ENCODE measurements at places on chromosomes 1 and 21. TPM values are rescaled to one million over a fixed set of nuclear protein-coding genes. Genes with fewer than 3 reads are reported as not detected.

The CD5L gene
- not detected for total RNA-seq

The CYYR1 gene
- 88.6 TPM for total RNA-seq

The SLC35A3 gene
- 19.0 TPM for total RNA-seq

The SPRR1A gene
- not detected for total RNA-seq

DNA sequence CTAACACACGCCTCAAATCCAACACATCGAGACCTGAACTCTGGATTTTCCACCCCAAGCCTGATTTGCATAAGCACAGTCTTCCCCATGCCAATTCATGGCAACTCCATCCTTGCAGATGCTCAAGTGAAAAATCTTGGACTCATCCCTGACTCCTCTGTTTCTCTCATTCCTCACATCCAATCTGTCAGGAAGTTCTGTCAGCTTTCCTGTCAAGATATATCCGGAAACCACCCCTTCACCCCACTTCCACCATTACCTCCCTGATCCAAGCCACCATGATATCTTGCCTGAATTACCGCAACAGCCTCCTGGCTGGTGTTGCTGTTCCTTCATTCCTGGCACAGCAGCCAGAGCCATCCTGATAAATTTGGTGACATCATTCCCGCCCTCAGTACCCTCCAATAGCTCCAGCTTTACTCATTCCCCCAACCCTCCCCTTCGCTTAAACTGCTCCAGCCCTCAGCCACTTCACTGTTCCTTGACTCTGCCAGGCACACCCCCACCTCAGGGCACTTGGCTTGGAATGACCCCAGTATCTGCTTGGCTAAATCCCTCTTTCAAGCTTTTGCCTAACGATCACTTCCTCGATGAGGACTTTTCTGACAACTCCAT is 17.4 kb downstream of the TCEA3 start:
- H3K4me3 ChIP-seq = no peak overlapping the region
- H3K36me3 ChIP-seq = peaks cover under 1% of the 10 kb centered on the region
- H3K27me3 ChIP-seq = peaks cover 3% of the 10 kb centered on the region
- peaks cover 8% of the 10 kb centered on the region for H3K4me1 ChIP-seq
- no peak overlapping the region for H3K27ac ChIP-seq

The BATF3 gene
- 0.54 TPM for total RNA-seq

- H3K36me3 ChIP-seq = no peaks in the 10 kb centered on the region
- no peaks in the 10 kb centered on the region for H3K4me1 ChIP-seq
- no peak for DNase-seq
- no peak overlapping the region for H3K27ac ChIP-seq
- H3K27me3 ChIP-seq = no peaks in the 10 kb centered on the region
- H3K4me3 ChIP-seq = no peak overlapping the region
Observed at GRCh38 chr1:86567341-86567740, 20.5 kb downstream of the CLCA4 start.

GRCh38 chr1:145891143-145891542 is 5.5 kb upstream of the ANKRD35 start:
- H3K27ac ChIP-seq = peak overlapping the region; percentile 43
- DNase-seq = no peak
- no peak overlapping the region for H3K4me3 ChIP-seq
- H3K27me3 ChIP-seq = peaks cover 2% of the 10 kb centered on the region

The OR2T29 gene
- not detected for total RNA-seq

DNA sequence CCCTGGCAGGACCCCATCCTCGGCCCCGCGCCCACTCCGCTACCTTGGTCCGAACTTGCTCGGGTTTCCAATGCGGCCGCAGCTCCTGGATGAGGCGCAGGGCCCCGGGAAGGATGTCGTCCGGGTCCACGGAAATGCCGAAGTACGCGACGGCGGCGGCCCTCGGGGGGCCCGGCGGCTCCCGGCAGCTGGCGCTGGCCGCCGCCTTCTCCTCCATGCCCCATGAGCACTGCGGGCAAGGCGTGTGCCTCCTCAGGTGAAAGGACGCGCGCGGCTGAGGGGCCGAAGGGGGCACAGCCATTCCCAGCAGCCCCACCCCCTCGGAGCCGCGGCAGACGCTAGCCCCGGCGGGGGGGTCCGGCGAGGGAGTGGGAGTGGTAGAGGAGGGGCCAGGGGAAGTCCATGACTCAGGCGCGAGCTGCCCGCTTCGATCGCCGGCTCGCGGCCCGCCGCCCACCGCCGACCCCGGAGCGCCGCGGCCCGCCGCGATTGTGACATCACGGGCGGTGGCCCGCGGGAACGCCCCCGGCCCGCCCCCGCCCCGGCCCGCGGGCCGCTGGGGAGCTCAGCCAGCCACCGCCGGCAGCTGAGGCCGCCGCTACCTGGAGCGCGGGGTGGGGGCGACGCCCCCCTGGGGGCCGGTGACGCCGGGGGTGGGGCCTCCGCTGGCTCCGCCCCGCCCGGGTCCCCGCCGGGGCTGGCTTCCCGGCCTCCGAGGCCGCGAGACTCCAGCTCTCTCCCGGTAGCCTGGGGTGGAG is at the start of gene ETNK2:
TSS of gene ETNK2 (minus strand) at position 493 of the 758 bp plus-strand sequence. CDS start at position 301, 192 bp downstream.
- no peak within 1 kb of the TSS for H3K27ac ChIP-seq
- peak within 1 kb of the TSS; percentile 86 for H3K4me3 ChIP-seq
- peaks cover 16% of the 10 kb centered on the region for H3K27me3 ChIP-seq
- H3K36me3 ChIP-seq = peaks cover 3% of the 10 kb centered on the region
- DNase-seq = peak; percentile 69
- H3K4me1 ChIP-seq = peaks cover 10% of the 10 kb centered on the region

The RGS4 gene
- 15.2 TPM for total RNA-seq

The OR6K3 gene
- not detected for total RNA-seq

The NKAIN1 gene
- total RNA-seq = 3.7 TPM

DNA sequence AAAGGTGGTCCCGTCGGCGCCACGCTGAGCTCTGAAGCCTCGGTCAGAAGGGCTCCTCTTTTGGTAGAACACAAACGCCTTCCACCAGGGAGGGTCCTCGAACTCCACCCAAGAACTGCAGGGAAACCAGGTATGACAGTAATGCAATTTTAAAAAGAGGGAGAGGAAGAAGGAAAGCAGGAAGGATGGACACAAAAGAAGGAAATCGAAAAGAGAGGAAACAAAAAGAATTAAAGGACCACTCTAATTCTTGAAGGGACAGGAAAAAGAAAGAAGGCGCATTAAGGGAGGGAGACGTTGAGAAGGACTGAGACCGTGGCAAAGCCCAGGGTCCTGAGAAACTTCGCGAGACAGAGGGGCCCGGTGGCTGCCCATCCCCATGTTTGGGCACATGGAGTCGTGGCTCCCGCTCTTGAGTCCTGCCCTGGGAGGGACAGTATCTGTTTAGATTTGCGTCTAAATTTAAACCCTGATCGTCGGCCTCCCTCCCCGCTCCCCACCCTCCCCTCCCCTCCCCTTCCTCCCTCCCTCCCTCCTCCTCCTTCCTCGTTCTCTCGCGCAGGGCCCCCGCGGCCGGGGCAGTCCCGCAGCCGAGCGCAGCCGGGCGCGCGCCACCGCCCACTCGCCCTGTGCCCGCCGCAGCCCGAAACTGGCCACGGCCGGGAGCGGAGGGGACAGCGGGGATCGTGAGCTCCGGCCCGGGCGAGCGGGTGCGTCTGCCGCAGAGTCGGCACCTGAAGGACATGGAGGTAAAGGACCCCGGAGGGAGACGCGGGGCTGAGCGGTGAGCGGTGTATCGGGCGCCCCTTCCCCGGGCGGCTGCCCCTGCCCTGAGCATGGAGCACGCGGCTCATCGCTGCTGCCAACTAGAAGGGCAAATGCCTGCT is at the start of gene RCSD1:
TSS of gene RCSD1 (plus strand) at position 552 of the 887 bp plus-strand sequence. CDS start at position 744, 192 bp downstream.
- H3K27ac ChIP-seq = peak within 1 kb of the TSS; percentile 89
- peaks cover 15% of the 10 kb centered on the region for H3K36me3 ChIP-seq
- peak; percentile 35 for DNase-seq

GRCh38 chr1:20702416-20702815 is 15.4 kb downstream of the KIF17 start:
- no peak overlapping the region for H3K27ac ChIP-seq
- peaks cover 4% of the 10 kb centered on the region for H3K36me3 ChIP-seq
- no peak overlapping the region for H3K4me3 ChIP-seq
- H3K4me1 ChIP-seq = peaks cover 3% of the 10 kb centered on the region
- DNase-seq = no peak

The AZIN2 gene
- 1.4 TPM for total RNA-seq

- peaks cover 14% of the 10 kb centered on the region for H3K4me1 ChIP-seq
Observed at GRCh38 chr1:3423245-3423829, 31.1 kb upstream of the ARHGEF16 start.

DNA sequence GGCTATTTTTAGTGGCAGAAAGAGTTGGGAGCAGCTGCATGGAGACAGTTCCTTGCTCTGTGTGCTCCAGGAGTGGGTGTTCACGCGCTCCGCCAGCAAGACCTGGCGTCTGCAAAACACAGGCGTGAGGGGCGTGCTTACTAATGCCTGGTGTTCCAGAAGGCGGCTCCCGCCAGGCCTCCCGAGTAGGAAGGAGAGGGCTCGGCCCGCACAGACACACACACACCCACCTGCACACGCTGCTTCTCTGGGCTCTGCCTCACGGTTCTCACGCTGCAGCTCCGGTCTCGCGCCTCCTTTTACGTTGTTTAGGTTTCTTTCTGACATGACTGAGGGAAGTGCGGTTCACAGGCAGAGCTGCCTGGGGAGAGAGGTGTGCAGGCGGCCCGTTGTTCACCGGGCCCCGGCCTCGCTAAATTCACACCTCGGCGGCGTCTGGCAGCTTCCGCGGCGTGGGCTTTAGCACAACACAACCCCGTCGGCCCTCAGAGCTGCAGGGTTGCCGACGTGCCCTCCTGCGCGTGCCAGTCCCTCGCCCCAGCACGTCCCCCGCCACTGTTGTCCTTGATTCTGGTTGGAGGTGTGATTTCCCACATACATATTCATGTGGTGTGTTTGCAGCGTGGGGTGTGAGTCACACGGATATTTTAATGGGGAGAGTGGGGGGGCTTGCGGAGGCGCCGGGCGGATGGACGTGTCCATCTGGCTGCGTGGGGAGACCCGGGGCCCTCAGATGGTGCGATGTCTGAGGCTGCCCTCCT is 77.0 kb downstream of the SKI start:
- H3K36me3 ChIP-seq = peaks cover 19% of the 10 kb centered on the region
- H3K4me1 ChIP-seq = no peaks in the 10 kb centered on the region

The C8B gene
- total RNA-seq = not detected

The ADAM30 gene
- total RNA-seq = not detected

DNA sequence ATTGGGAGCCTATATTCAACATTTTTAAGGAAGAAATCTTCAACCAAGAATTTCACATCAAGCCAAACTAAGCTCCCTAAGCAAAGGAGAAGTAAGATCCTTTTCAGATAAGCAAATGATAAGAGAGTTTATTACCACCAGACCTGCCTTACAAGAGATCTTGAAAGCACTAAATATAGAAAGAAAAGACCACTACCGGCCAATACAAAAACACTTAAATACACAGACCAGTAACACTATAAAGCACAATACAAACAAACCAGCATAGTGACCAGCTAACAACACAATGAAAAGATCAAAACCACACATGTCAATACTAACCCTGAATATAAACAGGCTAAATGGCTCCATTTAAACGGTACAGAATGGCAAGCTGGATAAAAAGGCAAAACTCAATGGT is 165.4 kb downstream of the MRPL39 start:
- no peak overlapping the region for H3K4me3 ChIP-seq
- no peak for DNase-seq
- H3K36me3 ChIP-seq = no peaks in the 10 kb centered on the region
- H3K27me3 ChIP-seq = peaks cover 2% of the 10 kb centered on the region
- H3K4me1 ChIP-seq = no peaks in the 10 kb centered on the region

GRCh38 chr1:55654750-55655149 is 439.6 kb upstream of the USP24 start:
- no peak for DNase-seq
- H3K27ac ChIP-seq = no peak overlapping the region
- peaks cover 4% of the 10 kb centered on the region for H3K4me1 ChIP-seq
- H3K4me3 ChIP-seq = no peak overlapping the region

- H3K4me1 ChIP-seq = no peaks in the 10 kb centered on the region
- no peaks in the 10 kb centered on the region for H3K36me3 ChIP-seq
- no peak for DNase-seq
- no peak overlapping the region for H3K4me3 ChIP-seq
Observed at GRCh38 chr1:33914531-33914930, 50.7 kb downstream of the HMGB4 start.

DNA sequence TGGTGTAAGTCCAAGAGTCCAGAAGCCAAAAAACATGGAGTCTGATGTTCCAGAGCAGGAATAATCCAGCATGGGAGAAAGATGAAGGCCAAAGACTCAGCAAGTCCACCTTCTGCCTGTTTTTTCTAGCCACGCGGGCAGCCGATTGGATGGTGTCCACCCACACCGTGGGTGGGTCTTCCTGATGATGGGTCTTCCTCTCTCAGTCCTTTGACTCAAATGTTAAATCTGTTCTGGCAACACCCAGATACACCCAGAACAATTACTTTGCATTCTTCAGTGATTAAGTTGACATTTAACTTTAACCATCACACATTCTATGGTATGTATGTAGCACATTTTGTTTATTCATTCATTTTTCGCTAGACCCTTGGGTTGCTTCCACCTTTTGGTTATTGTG is 944.4 kb downstream of the PLA2G4A start:
- H3K27me3 ChIP-seq = peaks cover 2% of the 10 kb centered on the region
- H3K36me3 ChIP-seq = no peaks in the 10 kb centered on the region
- no peak overlapping the region for H3K4me3 ChIP-seq

DNA sequence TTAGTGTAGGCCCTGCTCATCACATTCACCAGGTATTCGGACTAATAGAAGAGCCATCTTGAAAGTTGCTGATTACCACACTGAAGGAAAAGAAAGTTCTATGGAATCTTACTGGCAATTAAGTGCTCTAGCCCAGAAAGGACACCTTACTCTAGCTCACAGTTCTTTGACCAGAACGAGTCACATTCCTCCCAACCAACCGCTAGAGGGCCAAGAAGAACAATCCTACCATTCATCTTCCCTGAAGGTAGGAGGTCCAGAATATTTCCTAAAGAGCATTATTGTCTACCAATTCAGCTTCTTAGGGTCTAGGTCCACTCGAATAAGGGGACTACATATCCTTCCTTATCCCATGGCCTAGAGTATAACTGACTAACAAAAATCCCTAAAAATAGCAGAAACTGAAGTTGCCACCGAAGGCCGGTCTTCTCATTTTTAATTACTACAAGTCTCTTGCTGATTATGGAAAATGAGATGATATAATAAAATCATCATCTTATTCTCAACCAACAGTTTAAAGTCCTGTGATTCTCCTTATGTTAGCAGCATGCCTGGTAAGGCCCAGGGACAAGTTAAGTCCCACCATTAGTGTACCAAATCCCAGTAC is 2.7 kb upstream of the FMO1 start:
- no peaks in the 10 kb centered on the region for H3K36me3 ChIP-seq
- H3K4me1 ChIP-seq = no peaks in the 10 kb centered on the region
- no peak overlapping the region for H3K27ac ChIP-seq
- DNase-seq = peak; percentile 42
- H3K4me3 ChIP-seq = no peak overlapping the region

DNA sequence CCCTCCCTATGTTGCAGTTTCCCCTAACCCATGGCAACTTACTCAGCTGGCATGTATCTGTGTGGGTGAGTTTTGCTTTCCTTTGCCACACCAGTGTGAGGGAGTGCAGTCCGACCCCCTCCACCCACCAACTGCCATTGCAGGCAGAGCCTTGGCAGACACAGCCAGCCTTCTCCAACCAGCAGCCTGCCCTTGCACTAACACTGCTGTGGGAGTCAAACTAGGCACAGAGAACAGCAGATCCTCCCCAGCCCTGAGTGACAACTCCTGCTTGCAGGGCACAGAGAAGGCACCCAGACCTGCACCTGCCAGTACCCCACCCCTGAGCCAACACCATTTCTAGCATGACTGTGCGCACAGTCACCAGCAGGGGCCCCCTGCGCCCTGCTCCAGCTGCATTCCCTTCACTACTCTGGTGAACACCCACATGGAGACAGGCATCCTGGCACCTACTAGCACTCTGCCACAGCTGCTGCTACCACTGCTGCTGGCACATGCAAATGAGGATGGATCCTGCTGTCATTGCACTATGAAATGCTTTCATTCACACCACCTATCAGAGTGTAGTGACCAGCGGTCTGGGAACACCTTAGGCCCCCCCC is 98.4 kb downstream of the MAGI3 start:
- H3K4me3 ChIP-seq = no peak overlapping the region
- H3K27me3 ChIP-seq = peaks cover 1% of the 10 kb centered on the region
- H3K4me1 ChIP-seq = no peaks in the 10 kb centered on the region
- no peaks in the 10 kb centered on the region for H3K36me3 ChIP-seq
- DNase-seq = no peak
